NCI-H1417 (cell line): ENCODE measurements at places on chromosomes 12 and 14.

GRCh38 chr12:125070661-125071390 lies 5.6 kb downstream of the AACS start:
- DNase-seq = no peak

DNA sequence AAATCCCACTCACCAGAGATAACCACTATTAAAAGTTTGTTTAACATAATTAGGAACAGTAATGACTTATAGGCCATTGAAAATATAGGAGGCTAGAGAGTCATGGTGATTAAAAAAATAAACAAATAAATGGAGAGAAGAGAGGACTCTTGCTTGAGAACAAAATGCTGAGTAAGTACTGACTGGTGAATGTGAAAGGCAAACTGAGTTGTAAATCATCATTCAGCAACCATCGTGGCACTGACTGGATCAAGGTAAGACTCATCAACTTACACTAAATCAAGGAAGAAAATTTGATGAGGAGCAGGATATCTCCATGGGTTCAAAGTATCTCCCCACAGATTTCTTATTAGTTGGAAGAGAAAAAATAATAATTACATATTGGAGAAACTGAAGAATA lies 14.1 kb upstream of the YBX3 start:
- DNase-seq = no peak

- peak; percentile 59 for DNase-seq
These were observed 9.4 kb downstream of the ASPG start for GRCh38 chr14:104094709-104095425.

DNA sequence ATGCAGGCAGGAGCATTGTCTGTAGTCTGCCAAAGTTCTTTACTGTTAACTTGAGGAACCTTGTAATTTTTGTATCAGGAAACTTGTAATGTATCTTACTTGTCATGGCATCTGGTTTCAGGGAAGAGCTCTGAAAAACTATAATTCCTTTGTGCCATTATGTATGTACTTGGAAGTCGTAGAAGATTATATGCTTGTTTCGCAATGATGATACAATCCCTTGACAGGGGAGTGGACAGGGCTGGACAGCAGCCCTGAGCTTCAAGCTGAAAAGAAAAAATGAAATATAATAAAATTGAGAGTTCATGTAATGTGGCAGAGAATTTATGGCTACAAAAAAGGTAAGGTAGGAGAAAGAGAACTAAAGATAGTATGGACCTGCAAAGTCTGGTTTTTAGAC lies 7.4 kb upstream of the DLGAP5 start:
- DNase-seq = no peak
